Epithelial cell of proximal tubule (primary cell): ENCODE measurements at places on chromosomes 3 and 15. TPM values are rescaled to one million over a fixed set of nuclear protein-coding genes. Genes with fewer than 3 reads are reported as not detected.

The LOXL1 gene
- 48.7 and 120 TPM in 2 replicates for total RNA-seq

The CDV3 gene
- 163 and 225 TPM in 2 replicates for total RNA-seq

The CLEC3B gene
- total RNA-seq, result not detected in 2 replicates

The SKOR1 gene
- total RNA-seq, result not detected in 2 replicates

The DRD3 gene
- not detected in 2 replicates for total RNA-seq

The RYR3 gene
- 0.75 TPM in 1 of 2 replicates, not detected in the other for total RNA-seq

The IFT57 gene
- 58.4 and 64.2 TPM in 2 replicates for total RNA-seq

The GNAT1 gene
- total RNA-seq, result not detected in 2 replicates

The PPM1L gene
- 2.4 and 3.2 TPM in 2 replicates for total RNA-seq

The NLGN1 gene
- 1.4 and 1.9 TPM in 2 replicates for total RNA-seq
